Naive thymus-derived CD4-positive, alpha-beta T cell (primary cell): ENCODE measurements at places on chromosomes 7 and 10. TPM values are rescaled to one million over a fixed set of nuclear protein-coding genes. Genes with fewer than 3 reads are reported as not detected.

GRCh38 chr7:38928506-38928905 is 19.5 kb upstream of the VPS41 start:
- H3K4me3 ChIP-seq = no peak overlapping the region
- no peak overlapping the region for H3K27ac ChIP-seq
- no peaks in the 10 kb centered on the region for H3K36me3 ChIP-seq
- no peak for DNase-seq
- H3K27me3 ChIP-seq = no peaks in the 10 kb centered on the region

DNA sequence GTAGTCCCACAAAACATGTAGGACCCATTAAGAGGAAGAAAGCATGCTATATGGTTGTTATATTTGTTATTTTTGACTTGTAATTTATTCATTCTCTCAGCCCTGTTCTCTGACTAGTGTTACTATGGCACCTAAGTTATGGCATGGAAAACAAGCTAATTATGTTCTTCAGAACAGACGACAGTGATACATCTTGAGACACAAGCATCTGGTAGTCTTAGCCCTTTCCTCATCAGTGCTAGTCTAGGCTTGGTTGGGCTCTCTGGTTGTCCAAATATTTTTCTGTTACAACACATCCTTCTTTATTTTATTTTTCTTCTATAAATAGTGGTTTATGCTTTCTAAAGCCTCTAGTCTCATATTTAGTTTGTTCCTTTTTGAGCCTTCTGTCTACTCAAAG is 308.3 kb upstream of the KAT6B start:
- H3K27ac ChIP-seq = no peak overlapping the region
- H3K4me1 ChIP-seq = no peaks in the 10 kb centered on the region
- DNase-seq = no peak
- H3K36me3 ChIP-seq = no peaks in the 10 kb centered on the region

DNA sequence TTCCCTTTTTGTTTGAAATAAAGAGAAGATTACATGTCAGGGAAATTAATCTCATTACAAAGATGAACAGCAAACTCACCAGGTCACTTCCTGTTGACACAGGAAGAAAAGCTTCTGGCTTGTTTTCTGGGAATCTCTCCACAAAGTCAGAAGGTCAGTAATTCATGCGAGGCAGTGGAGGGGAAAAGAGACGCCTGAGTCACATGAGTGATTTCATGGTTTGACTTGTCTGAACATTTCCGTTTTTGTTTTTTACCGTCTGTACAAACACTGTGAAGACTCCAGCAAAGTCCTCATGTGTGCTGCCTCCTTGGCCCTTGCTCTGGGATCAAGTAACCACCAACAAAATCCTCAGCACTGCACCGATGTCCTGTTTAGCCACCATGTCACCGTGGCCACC is 2.5 kb upstream of the HABP2 start:
- H3K27ac ChIP-seq = no peak overlapping the region
- no peak for DNase-seq
- no peaks in the 10 kb centered on the region for H3K4me1 ChIP-seq
- no peaks in the 10 kb centered on the region for H3K27me3 ChIP-seq
- H3K36me3 ChIP-seq = no peaks in the 10 kb centered on the region

DNA sequence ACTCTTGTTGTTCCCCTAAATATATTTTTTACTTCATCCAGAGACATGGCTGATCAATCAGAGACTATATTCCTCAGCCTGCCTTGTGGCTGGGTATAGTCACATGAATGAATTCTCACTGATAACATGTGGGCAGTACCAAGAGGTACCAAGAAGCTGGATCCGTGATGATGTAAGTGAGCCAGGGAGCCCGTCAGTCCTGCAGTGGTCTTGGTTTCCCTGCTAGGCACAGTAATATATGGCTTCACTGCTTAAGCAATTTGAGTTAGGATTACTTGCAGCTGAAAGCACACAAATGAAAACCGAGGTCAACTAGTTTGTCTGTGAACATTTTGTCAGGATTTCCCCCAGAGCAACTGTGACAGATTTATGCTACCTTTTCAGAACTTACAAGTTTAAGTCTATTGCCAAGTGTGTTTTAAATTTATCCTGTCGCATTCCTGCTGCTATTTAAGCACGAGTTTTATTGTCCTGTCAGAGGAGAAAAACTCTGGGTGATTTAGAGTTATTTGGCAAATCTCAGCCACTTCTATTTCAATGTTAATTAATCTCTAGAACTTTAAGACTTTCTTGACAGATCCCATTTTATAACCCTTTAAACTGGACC is 381.8 kb downstream of the PHF14 start:
- H3K4me1 ChIP-seq = no peaks in the 10 kb centered on the region
- H3K27ac ChIP-seq = no peak overlapping the region
- DNase-seq = no peak
- H3K36me3 ChIP-seq = no peaks in the 10 kb centered on the region
- H3K27me3 ChIP-seq = no peaks in the 10 kb centered on the region

GRCh38 chr7:135718219-135718618 is 9.8 kb downstream of the SLC13A4 start:
- no peak overlapping the region for H3K4me3 ChIP-seq
- no peaks in the 10 kb centered on the region for H3K27me3 ChIP-seq
- no peak overlapping the region for H3K27ac ChIP-seq
- no peaks in the 10 kb centered on the region for H3K4me1 ChIP-seq
- DNase-seq = no peak

The PNLIPRP2 gene
- not detected for polyA plus RNA-seq

The PRPS1L1 gene
- polyA plus RNA-seq = not detected

The RPEL1 gene
- not detected for polyA plus RNA-seq

GRCh38 chr7:30525429-30525828 is 20.8 kb upstream of the GGCT start:
- DNase-seq = no peak
- H3K27me3 ChIP-seq = no peaks in the 10 kb centered on the region
- no peaks in the 10 kb centered on the region for H3K36me3 ChIP-seq
- H3K4me3 ChIP-seq = no peak overlapping the region
- H3K27ac ChIP-seq = no peak overlapping the region
- no peaks in the 10 kb centered on the region for H3K4me1 ChIP-seq

DNA sequence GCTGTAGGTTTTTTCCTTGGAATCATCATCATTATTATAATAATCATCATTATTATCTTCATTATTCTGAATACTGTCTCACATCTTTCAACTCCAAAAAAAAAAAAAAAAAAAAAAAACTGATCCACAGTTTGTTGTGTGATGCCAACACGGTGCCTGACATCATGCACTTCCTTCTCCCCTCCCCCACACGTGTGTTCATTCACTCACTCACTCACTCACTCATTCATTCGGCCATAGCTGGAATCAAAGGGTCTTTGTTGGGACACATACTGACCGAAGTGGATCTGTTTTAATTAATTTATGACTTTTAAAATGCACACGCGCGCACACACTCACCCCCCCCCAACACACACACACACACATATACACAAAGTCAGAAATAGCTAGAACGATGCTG is 177.8 kb downstream of the PIP4K2A start:
- H3K27me3 ChIP-seq = no peaks in the 10 kb centered on the region
- no peak for DNase-seq
- H3K4me3 ChIP-seq = no peak overlapping the region

The OR13A1 gene
- 0.32 TPM for polyA plus RNA-seq

The LBX1 gene
- not detected for polyA plus RNA-seq

GRCh38 chr10:78869508-78870454 is 199.0 kb upstream of the ZMIZ1 start:
- no peaks in the 10 kb centered on the region for H3K36me3 ChIP-seq
- H3K27ac ChIP-seq = no peak overlapping the region
- no peaks in the 10 kb centered on the region for H3K4me1 ChIP-seq
- no peak for DNase-seq
- no peak overlapping the region for H3K4me3 ChIP-seq
- H3K27me3 ChIP-seq = no peaks in the 10 kb centered on the region

The DENND2A gene
- not detected for polyA plus RNA-seq

DNA sequence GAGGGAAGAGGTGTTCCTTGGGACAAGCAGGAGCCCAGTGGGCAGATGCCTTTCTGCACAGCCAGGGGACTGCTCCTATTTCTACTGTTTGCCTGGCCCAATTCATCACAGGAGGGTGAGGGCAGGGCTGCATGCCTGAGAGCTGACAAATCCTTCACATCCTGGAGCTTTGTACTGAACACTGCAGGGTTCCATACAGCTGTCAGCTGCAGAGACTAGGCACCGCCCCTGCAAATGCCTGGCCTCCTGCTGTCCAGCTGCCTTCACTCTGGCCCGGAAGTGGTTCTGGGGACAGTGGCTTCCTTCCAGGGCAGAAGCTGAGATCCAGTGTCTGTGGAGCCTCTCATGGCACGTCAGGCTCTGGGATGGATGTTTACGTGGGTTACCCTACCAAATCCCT is 470.7 kb downstream of the DNAJB6 start:
- DNase-seq = no peak
- no peaks in the 10 kb centered on the region for H3K27me3 ChIP-seq
- H3K36me3 ChIP-seq = no peaks in the 10 kb centered on the region
- no peak overlapping the region for H3K4me3 ChIP-seq
